CD4-positive, alpha-beta T cell treated with Interferon gamma for 1 hour (primary cell): ENCODE measurements at places on chromosomes 2 and 18.

DNA sequence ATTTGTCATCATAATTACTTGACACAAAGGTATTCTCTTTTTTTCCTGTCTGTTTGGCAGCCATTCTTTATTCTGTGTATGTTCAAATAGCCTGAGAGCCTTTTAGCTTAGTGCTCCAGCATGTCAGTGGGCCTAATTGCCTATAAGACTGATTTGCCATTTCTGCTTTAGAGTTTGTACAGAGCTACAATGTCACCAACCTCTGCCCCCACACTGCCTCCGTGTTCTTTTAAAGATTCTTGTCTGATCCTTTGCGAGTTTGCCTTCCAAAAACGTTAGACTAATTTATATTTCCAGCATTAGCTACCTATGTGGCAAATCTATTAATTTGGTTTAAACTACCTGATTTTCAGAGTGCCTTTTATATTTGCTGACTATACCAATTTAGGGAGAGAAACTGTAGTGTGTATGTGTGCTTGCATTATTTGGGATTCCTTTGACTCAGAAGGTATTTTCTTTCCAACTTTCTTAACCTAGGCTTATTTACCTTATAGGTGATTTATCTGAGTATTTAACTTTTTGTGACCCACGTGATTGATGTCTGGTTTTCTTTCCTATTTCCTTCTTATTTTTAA lies 70.8 kb downstream of the FAM117B start:
- DNase-seq = no peak

DNA sequence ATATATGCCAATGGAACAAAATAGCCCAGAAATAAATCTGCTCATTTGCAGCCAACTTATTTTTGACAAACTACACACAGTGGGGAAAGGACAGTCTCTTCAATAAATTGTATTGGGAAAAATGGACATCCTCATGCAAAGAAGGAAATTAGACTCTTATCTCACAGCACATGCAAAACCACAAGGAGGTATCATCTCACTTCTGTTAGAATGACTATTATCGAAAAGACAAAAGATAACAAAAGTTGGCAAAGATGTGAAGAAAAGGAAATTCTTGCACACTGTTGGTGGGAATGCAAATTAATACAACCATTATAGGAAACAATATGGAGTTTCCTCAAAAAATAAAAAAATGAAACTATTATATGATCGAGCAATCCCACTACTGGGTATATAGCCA lies 16.3 kb upstream of the WDR75 start:
- DNase-seq = no peak

DNA sequence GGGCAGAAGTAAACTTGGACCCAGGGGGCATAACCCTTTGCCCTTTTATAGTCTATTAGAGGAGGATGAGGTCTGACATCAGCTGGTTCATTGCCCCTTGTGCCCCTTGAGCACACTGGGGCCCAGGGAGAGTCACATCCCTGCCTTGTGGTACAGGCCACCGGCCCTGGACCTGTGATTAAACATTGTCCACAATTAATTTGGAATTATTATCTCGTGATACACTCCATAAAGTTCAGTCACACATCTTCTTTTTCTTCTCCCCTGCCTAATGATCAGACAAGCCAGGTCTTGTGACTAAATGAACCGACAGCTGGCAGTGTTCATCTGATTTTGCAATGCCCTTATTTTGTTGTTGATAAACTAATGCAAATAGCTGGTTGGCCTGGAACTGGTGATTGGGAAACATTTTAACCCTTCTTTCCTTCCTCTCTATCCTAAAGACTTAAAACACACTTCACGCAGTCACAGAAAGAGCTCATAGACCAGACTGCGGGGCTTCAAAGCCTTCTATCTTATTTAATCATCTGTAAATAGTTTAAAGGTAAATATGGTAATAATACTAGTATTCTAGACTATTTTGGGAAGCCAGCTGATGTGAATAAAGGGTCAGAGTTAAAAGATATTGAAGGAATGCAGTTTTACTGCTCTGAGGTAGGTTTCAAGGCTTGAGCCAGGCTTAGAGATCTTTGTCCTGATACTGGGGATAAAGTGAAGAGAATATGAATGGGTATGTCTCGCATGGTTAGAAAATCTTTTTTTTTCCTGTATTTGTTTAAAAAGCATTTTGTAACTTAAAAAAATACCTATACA lies 13.4 kb downstream of the IL1R1 start:
- DNase-seq = no peak

DNA sequence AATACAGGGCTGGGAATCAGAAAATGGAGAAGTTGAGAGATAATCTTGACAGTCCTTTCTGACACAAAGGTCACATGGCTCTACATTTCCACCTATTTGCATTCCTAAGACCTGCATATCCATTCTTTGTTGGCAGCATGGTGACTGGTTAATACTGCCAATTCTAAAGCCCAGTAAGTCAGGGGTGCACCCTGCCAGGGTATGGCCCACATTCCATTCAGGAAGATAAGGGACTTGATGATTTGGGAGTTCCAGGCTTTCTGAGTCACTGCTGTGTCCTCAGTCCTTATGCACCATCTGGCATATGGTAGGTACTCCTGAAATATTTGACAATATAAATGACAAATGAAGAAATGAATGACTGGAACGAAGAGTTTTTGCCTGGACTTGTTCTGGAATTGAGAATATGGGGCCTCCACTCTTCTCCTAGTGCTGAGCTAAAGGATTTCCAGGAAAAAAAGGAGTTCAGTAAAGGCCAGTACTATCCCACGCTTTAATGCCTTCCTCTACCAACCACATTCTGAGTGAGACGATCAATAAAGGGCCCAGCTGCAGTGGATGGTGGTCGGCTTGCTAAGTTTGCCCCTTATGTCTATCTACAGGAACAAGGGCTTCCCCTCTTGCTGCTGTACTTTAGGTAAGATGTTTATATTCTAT lies 31.7 kb upstream of the EIF2AK3 start:
- no peak for DNase-seq

DNA sequence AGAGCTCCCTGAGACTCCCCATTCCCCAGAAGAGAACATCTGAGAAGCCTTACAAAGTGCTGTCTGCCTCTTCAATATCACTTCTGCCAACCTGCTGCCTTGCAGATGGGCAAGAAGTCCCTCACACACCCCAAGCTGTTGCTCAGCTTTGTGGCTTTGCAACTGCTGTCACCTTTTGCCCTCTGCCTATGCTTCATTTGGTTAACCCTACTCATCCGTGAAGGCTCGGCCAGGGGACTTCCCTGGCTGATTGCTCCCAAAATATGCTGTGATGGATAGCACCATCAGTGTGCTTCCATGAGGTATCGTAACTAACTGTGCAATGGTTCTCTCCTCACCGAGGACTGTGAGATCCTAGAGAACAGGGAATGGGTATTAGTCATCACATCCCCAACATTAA lies 88.9 kb upstream of the CYP1B1 start:
- DNase-seq = no peak

DNA sequence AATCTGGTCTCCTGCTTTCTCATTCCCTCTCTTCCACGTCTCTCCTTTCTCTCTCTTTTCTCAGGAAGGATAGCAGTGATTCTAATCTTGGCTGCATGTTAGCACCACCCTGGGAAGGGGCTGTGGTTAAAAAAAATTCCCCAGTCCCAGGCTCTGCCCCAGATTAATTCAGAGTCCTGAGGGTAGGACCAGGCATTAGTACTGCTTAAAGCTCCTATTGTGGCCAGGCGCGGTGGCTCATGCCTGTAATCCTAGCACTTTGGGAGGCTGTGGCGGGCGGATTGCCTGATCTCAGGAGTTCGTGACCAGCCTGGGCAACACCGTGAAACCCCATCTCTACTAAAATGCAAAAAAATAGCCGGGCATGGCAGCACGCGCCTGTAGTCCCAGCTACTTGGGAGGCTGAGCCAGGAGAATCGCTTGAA lies 35.4 kb upstream of the EML4 start:
- DNase-seq = no peak

DNA sequence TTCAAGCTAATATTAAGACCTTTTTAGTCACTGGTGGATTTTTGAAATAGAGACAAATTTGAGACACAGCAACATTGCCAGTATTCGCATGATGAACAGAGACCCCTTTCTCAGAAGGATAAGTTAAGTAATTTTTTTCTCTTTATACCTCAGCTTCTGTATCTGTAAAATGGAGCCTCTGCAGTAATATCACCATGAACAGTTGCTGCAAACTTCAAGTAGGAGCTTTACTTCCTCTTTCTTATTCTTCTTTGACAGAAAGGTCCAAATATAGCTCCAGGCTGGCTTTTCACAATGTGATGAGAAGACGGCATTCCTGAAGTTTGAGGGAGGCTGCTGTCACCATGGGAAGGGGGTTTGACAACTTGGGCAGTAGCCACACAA lies 158.7 kb downstream of the TDRD15 start:
- DNase-seq = no peak

GRCh38 chr2:29314816-29315571 lies 199.8 kb downstream of the CLIP4 start:
- DNase-seq = peak; percentile 38

GRCh38 chr2:233973786-233974185 lies 56.6 kb downstream of the TRPM8 start:
- no peak for DNase-seq

DNA sequence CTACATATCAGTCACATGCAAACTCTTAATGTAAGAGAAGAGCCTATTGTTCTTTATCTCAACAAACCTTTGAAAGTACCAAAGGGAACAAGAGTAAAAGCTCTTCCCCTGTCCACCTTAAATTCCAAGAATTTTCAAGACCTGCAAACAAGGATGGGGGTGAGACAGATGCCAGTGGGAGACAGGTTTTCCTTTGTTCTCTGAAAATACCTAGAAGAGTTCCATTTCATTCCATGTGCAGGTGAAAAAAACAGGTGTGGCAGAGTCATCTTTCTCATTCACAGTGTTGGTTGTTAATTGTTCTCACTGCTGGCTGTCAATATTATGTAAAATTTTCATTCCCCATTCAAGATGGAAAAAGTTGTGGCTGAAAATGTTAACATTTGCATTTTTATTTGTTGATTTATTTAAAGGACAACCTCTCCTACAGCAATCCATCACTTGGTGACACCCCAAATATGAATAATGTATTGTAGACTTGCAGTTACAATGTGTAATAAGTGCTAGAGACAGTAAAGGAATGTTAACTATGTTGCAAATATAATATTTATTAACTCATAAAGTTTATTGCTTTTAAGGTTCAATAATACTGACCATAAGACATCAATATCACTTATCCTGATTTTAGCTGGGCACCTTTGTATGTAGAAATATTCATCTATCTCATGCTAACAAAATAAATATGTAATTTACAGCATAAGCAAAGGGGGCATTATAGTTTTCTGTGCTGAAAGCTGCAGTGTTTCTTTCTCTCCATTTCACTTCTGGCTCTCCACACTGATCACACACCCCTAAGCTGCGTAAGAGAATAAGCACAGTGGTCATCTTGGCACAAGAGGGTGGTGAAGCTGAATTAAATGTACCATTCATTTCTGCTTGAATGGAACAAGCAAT lies 347.0 kb downstream of the KIAA1328 start:
- no peak for DNase-seq

GRCh38 chr2:19860022-19860421 lies 41.8 kb downstream of the TTC32 start:
- no peak for DNase-seq

DNA sequence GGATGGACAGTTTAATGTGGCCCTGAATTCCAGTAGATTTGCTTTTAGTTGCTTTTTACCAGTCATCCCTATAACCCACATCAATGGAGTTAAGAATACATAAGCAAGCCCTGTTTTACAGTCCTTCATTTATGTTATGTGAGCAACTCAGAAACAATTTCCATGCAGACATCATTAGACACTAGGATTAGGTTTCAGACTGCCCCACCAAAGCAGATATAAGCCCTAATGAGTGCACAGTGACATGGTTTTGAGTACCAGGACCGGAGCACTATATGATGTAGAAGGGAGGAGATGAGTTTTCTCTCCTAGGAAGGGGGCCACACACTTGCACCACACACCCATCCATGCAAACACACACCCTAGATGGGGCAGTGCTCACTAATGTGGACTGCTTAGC lies 15.5 kb downstream of the KCNS3 start:
- DNase-seq = no peak

GRCh38 chr2:194709840-194710239 lies 947.2 kb upstream of the SLC39A10 start:
- no peak for DNase-seq

- DNase-seq = no peak
These were observed 283.4 kb downstream of the MTX2 start for GRCh38 chr2:176552501-176553135.

DNA sequence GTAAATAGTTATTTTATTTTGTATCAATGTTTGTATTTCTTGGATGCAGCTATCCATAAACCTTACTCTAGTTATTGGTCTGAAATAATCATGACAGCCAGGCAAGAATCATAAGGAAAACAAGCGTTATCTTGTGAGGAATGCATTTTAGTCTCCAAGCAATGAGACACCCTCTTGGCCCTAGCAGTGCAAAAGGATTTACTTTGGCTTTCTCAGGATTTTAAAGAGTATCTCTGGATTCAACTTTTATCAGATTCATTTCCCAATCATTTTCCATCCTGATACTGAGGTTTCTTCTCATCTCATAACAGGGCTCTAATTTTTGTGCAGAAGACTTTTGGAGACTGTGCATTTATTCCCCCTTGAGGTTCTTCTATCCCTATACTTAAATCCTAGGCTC lies 480.8 kb downstream of the TMX3 start:
- no peak for DNase-seq
